ENCODE measurements at places on chromosomes 4 and X.
A peak's percentile ranks its signal among the peaks of the same experiment; 100 is the strongest.

DNA sequence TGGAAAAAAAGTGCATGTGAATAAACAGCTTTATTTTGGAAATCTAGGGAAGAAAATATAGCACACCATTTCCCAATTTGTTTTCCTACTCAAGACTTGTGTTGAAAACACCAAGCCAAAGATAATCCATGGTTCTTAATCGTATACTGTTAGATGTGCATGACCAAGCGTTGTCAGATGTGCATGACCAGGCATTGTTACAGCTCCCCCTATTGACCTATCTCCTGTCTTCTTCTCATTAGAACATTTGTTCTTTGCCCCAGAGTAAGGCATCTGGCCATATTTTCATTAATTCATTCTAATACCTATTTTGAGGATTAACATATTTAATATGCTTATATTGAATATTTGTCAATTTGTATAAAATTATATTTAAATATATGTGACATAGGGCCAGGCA, 14.4 kb upstream of the VCX start:
- no peak for DNase-seq

GRCh38 chr4:182695009-182695408, 222.2 kb downstream of the DCTD start:
- DNase-seq: no peak

- DNase-seq: no peak
Measured at GRCh38 chr4:39362827-39363226, 3.3 kb downstream of the RFC1 start.

DNA sequence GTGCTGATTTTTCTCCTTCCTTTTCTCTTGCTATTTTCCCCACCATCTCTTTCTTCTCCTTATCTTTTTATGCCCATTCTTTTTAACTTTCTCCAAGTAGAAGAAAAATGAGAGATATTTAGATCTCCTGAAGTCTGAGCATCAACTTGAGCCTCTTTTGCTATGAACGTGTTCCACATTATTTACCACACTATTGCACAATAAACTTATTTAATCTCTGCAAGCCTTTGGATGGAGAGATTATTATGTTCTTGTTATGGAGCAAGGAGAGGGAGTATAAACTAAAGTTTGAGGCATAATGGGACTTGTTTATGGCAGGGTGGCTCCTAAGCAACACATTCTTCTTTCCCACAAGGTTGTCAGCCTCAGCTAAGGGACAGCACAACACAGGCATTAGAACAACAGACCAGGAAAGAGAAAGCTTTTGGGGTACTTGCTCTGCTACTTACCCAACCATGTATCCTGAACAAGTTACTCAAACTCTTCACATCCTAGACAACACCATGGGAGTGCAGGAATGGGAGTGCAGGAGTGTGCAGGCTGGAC, 365.5 kb upstream of the BOD1L1 start:
- no peak for DNase-seq

DNA sequence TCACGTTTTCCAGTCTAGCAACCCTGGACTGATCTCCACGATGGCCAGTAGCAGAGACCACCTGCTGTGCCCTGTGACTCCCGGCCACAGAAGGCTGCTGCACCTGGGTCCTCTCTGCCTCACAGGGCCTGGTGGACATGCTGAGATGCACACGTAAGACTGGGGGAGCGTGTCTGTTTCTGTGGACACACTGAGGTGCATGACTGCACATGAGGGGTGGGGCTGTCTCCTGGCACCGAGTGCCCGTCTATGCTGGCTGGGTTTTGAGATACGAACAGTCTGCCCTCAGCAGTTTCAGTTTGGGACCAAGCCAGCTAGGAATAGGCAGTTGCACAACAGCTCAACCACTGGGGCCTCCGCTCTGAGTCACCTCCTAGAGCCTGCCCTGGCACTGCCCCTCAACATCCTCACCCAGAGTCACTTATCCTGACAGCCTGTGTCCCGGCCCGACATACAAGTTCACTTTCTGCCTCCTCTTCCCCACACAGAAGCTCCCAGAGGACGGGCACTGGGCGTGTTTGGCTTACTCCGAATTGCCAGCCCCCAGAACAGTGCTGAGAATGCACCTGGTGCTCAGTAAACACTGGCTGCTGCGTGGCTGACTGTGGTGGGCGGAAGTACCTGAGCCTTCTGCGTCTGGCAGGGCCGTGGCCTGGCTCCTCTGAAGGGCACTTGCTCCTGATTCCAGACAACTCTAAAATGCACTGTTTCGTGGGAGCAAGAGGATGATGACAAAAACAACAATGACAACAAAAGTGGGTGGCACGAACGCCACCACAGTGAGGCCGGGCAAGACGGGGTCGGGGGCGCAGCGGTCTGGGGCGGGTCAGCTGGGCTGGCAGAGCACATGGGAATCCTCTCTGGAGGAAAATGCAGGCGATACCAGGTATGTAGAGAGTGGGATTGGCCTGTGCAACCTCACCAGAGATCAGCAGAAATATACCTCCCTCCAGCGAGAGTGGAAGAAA, 30.9 kb downstream of the RNF212 start:
- no peak for DNase-seq

- DNase-seq: no peak
Measured at GRCh38 chrX:129626026-129626425, 28.7 kb downstream of the APLN start.

DNA sequence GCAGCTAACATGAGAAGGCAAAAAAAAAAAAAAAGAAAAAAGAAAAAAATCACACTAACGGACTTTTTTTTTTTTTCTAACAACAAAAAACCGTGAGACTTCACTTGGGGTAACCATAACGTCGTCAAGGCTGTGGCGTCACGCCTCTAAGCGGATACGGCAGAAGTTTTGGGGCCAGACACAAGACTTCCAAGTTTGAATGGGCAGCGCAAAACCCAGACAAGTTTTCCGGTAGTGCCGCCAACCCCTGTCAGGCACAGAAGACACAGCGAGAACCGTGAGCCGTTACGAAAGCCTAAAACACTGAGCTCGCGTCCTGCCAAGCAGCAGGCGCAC, 556 bp upstream of the SMARCA5 start:
- DNase-seq: no peak

DNA sequence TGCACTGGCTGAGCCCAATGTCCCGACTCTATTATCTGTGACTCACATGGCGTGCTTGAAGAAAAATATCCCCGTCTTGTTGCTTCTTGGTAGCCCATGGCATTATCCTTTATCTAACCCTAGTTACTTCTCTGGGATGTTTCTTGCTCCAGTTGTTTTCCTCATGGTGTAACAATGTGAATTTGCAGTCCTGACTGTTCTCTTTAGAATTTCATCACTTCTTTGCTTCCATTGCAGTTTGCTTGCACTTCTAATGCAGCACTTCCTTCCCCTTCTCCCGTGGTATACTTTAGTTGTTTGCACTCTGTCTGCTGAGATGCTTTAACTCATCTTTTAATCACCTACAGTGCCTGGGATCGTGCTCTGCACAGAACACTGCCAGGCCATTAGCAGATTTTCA, 126.9 kb downstream of the MAML3 start:
- no peak for DNase-seq

DNA sequence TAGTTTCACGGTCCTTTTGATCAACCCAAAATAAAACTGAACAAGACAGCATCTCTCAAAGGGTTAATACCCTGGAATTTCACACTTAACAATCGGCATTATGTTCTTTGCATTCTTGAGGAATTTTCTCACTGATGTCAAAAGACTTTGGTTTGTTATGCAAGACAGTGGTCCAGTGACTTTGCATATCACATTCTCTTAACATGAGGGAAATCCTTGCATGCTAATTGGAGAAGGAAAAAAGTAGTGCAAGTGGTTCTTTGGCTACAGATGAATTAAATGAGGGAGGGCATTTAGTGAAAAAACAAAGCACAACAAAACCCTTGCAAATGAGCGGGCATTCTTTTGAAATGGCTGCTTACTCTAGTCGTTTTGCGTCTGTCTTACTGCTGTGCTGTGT, 105.1 kb upstream of the LIMCH1 start:
- DNase-seq: no peak

- DNase-seq: no peak
Measured at GRCh38 chr4:142809559-142809958, 36.5 kb downstream of the INPP4B start.

DNA sequence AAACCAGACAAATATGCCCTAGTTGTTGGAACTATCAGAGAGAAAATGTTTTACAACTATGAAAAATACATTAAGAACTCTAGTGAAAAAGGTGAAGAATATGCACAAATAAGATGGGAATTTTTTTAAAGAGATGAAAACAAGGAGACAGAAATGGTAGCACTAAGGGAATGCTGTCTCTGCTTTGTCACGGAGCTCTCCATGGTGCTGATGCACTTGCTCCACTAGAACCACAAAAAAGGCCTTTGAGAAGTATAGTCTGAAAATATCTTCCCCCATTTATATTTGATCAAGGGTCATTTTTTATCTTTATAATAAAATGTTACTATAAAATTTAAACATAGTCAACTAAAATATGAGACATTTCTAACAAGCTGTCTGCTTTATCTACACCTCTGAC, 1655.5 kb upstream of the AGA start:
- no peak for DNase-seq

GRCh38 chr4:139813881-139814280, 148.3 kb downstream of the MGST2 start:
- no peak for DNase-seq

- DNase-seq: no peak
Measured at GRCh38 chr4:119328695-119329094, 6.8 kb upstream of the FABP2 start.

DNA sequence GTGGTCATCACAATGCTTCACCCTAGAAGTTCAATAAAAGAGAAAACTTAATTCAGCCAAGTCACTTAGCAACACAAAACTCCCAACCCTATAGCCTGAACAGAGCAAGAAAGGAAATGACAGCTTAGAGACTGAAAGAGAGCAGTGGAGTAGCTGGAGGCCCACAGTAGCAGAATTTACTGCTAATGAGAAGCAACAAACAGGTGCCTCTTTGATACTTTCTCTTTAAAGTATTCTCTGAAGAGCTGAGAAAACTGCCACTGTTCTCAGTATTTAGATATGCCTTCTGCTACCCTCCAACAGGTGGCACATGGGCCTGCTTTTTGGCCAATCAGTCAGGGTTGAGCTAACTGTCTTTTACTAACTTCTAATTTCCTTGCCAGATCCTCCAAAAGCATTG, 240.0 kb downstream of the GPC3 start:
- no peak for DNase-seq

- DNase-seq: no peak
Measured at GRCh38 chrX:10395179-10395578, 225.2 kb downstream of the MID1 start.

DNA sequence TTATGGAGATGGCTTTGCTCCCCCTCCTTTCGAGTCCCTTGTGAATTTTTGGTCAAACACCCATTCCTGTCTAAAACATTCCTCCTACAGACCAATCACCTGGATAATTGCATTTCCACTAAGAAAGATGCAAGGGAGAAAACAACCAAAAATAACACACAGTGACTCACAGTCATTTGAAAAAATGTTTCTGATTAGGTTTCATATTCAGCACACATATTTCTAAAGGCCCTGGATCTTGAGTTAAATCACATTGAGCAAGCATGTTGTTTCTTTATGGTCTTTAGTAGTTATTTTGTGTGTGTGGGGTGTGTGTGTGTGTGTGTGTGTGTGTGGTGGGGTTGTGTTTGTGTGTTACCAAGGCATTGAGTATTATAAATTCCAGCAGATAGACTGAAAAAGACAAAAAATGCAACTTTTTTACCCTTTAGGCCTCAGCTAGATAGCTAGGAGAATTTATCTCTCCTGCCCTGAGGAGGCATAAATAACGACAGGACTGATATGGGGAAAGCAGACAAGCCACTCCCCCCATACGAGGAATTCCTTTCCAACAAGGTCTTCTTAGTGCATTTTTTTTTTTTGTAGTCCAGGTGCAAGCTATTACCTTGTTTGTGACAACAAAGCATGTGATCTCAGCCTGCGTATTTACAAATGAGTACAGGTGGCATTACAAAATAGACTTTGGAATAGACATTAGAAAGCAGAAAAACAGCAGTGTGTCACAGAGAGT, 265.4 kb upstream of the ADGRL3 start:
- DNase-seq: no peak

DNA sequence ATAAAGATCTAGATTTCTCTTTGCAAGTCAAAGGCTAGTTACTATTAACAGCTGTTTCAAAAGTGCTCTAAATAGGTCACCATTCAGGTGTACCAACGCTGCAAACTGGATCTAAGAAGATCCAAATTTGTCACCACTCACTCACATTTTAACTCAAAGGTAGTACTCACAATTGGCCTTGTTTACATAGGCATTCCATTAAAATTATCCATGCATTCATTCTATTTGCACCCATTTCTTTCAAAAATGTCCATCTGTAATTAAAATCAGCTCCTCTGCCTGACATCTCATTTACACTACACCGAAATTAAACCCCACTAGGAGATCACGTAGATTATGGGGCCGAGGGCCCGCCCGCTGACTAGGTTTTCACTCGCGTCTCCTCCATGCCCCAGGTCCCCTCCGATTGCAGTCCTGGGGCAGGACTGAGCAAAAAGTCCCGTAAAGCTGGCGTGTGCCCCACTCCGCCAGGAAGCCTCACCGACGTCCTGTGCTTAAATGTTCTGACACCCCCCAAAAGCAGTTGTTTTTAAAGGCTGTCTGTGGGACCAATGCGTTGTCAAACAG, 1.3 kb upstream of the ING2 start:
- DNase-seq: peak; percentile 20

DNA sequence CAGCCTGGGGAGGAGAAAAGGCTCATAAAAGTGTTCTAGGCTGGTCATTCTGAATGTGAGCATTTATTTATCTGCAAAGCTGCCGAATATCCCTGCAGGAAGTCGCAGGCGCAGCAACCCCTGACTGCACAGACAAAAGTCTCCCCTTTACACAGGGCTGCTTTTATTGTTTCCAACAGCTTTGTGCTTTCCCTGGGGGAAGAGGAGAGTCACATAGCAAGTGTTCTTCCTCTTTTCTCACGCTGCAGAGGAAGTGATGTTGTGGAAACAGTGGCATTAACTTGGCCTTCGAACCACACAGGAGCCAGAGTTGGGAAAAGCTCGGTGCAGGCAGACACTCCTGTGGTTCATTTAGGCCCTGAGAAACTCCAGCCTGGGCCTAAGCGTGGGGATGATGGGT, 81.5 kb upstream of the BCOR start:
- no peak for DNase-seq

Measured in GM20000 (cell line).